ENCODE measurements at places on chromosomes 2 and 18. TPM values are rescaled to one million over a fixed set of nuclear protein-coding genes. Genes with fewer than 3 reads are reported as not detected.

DNA sequence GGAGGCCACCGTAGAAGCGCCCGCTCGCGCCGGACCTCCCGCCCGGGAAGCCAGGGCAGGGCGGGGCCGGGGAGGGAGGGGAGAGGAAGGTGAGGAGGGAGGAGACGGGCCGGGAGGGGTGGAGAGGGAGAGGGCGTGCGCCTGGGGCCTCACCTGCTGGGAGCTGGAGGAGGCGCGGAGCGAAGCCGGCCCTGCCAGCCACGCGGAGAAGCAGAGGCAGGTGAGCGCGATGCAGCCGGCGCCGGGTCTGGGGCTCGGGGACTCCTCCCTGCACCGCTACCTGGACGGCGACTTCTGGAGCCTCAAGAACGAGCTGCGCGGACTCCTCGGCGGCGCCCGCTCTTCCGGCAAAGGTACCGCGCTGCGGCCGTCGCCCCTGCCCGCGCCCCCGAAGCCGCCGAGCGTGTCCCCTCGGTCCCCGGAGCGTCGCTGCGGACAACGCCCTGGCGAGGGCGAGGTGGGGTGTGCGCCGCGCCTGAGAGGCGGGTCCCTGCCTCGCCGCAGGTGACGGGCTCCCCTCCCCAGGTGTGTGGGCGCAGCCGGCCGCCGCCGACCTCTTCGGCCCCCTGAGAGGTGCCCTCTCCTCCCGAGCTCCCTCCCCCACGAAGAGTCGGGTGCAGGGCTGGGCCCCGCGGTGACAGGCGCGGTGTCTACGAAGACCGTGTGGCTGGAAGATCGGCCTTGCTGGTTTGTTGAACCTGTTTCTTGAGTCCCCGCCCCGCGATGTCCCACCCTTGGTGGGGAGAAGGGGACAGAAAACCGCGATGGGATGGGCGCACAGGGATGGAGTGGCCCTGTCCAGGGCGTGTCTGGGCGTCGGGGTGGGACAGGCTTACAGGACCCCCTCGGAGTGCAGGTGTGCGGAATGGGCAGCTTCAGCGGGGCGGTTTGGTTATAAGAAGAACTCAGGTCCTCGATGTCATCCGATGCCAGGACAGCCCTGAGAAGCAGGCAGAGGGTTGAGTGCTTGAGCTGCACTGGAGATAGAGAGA is at the start of gene ACOXL:
Gene ACOXL (plus strand): TSS at position 152 of the 992 bp plus-strand sequence. CDS start 35,817 bp downstream, outside the sequence.
- H3K4me1 ChIP-seq = no peaks in the 10 kb centered on the region
- no peaks in the 10 kb centered on the region for H3K36me3 ChIP-seq
- no peaks in the 10 kb centered on the region for H3K27me3 ChIP-seq
- H3K27ac ChIP-seq = no peak within 1 kb of the TSS
- H3K4me3 ChIP-seq = no peak within 1 kb of the TSS

PPP4R1 gene
- 121 TPM for total RNA-seq

C2orf78 gene
- total RNA-seq = not detected

- no peak overlapping the region for H3K4me3 ChIP-seq
- no peaks in the 10 kb centered on the region for H3K27me3 ChIP-seq
- H3K27ac ChIP-seq = no peak overlapping the region
- no peaks in the 10 kb centered on the region for H3K36me3 ChIP-seq
Observed at GRCh38 chr2:28312307-28313219, 80.1 kb upstream of the FOSL2 start.

GRCh38 chr2:121895723-121896571 is 140.5 kb downstream of the TSN start:
- H3K27ac ChIP-seq = no peak overlapping the region
- no peak overlapping the region for H3K4me3 ChIP-seq
- H3K4me1 ChIP-seq = no peaks in the 10 kb centered on the region
- DNase-seq = no peak
- no peaks in the 10 kb centered on the region for H3K36me3 ChIP-seq
- H3K27me3 ChIP-seq = no peaks in the 10 kb centered on the region

DNA sequence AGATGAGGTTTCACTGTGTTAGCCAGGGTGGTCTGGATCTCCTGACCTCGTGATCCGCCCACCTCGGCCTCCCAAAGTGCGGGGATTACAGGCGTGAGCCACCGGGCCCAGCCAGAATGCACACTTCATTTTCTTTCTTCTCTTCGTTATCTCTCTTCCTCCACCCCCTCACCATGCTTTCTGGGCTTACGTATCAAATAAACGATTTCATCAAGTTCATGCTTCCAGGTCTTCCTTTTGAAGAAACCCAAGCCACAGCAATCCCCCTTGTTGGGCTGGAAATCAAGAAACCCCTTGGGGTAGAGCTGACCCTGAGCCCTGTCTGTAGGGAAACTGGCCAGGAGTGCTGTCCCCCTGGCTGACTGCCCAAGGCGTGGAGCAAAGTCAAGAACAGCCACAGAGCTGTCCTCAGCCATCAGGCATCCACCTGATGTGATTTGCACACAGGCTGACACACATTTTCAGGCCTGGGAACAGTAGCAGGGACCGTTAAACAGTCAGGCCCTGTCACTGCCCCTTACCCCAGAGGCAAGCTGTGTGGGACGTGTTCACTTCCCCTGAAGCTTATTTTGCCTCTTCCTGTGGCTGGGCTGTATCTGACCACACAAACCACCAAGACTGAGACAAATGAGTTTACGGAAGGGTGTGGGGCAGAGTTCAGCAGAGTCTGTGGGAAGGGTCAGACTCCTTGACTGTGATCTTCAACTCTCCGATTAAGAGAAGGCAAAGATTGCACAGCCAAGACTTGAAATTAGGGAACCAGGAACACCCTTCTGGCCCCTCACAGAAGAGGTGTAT is 15.1 kb upstream of the NMUR1 start:
- H3K27ac ChIP-seq = no peak overlapping the region
- no peaks in the 10 kb centered on the region for H3K36me3 ChIP-seq
- H3K27me3 ChIP-seq = no peaks in the 10 kb centered on the region

CD8A gene
- total RNA-seq = 3.9 TPM

GRCh38 chr2:7954234-7954633 is 727.6 kb upstream of the ID2 start:
- no peak overlapping the region for H3K27ac ChIP-seq
- no peak for DNase-seq
- no peaks in the 10 kb centered on the region for H3K4me1 ChIP-seq
- H3K4me3 ChIP-seq = no peak overlapping the region

GRCh38 chr18:658001-658946 is 821 bp downstream of the TYMS start:
- H3K36me3 ChIP-seq = no peaks in the 10 kb centered on the region
- H3K27ac ChIP-seq = no peak overlapping the region
- no peaks in the 10 kb centered on the region for H3K4me1 ChIP-seq
- H3K27me3 ChIP-seq = no peaks in the 10 kb centered on the region
- H3K4me3 ChIP-seq = peak overlapping the region; percentile 24

DNA sequence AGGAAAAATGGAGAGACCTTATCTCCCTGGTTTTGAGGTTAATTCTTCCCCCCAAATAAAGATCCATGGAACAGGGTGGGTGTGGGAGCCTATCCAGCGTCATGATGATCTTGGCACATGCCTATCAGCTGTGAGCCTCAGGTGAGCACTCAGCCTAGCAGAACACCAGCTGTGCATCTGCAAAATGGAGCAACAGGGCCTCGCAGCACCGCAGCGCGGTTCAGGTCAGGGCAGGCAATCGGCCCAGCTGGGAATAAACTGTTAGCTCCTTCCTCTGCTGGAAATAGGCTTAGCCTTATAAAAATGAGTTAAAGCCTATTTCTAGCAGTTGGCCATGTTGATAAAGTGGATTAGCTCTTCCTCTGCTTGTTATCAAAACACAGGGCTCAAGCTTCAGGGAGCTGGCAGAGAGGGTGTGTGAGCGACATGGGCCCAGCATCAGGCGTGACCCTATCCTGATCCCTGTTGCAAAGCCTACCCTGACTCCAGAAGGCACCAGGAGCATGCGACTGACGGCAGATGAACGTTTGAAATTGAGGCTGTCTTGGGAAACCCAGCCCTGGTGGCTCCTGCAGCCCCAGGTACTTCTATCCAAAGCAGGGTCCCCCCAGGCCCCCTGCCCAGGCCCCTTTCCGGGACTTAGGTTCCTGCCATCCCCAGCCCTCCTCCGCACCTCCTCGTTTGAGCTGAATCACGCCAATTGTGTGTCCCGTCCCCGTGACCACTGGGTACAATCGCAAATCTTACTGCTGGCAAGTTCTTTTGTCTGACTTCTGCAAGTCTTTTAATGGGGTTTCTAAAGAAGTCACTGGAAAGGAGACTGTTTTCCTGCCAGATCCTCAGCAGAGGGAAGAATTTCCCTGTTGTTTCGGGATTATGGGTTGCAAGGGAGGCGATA is 35.4 kb downstream of the ARHGEF4 start:
- no peaks in the 10 kb centered on the region for H3K27me3 ChIP-seq
- H3K4me3 ChIP-seq = no peak overlapping the region
- no peak overlapping the region for H3K27ac ChIP-seq
- H3K36me3 ChIP-seq = no peaks in the 10 kb centered on the region

- no peaks in the 10 kb centered on the region for H3K27me3 ChIP-seq
- no peaks in the 10 kb centered on the region for H3K36me3 ChIP-seq
- peak; percentile 87 for DNase-seq
- no peak overlapping the region for H3K27ac ChIP-seq
Observed at GRCh38 chr2:218301176-218301819, 9.0 kb upstream of the TMBIM1 start.

SGPP2 gene
- total RNA-seq = 0.54 TPM

GRCh38 chr2:48283586-48284269 is 246.2 kb upstream of the STON1 start:
- H3K27me3 ChIP-seq = no peaks in the 10 kb centered on the region
- DNase-seq = no peak
- no peak overlapping the region for H3K4me3 ChIP-seq
- H3K27ac ChIP-seq = no peak overlapping the region
- H3K4me1 ChIP-seq = no peaks in the 10 kb centered on the region

DNA sequence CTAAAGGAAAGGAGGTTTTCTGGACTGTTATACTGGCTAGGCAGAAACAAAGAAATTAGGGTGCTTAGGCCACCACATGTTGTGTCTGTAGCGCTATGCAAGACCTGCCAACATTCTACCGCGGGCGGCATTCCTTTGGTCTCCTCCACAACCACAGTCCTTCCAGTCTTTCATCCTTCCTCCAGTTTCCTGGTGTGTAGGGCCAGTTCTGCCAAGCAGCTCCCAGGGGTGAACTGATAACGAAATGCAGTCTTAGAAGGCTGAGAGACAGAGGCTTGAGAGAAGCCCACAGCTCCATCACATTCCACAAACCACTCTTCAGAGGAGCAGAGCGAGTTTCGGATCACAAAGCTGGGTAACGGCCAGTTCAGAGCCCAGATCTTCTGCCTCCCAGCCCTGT is 19.5 kb upstream of the CXXC1 start:
- H3K36me3 ChIP-seq = no peaks in the 10 kb centered on the region
- no peak overlapping the region for H3K4me3 ChIP-seq
- H3K27ac ChIP-seq = no peak overlapping the region
- peaks cover 2% of the 10 kb centered on the region for H3K27me3 ChIP-seq
- H3K4me1 ChIP-seq = no peaks in the 10 kb centered on the region
- no peak for DNase-seq

CNOT11 gene
- 26.4 TPM for total RNA-seq

DNA sequence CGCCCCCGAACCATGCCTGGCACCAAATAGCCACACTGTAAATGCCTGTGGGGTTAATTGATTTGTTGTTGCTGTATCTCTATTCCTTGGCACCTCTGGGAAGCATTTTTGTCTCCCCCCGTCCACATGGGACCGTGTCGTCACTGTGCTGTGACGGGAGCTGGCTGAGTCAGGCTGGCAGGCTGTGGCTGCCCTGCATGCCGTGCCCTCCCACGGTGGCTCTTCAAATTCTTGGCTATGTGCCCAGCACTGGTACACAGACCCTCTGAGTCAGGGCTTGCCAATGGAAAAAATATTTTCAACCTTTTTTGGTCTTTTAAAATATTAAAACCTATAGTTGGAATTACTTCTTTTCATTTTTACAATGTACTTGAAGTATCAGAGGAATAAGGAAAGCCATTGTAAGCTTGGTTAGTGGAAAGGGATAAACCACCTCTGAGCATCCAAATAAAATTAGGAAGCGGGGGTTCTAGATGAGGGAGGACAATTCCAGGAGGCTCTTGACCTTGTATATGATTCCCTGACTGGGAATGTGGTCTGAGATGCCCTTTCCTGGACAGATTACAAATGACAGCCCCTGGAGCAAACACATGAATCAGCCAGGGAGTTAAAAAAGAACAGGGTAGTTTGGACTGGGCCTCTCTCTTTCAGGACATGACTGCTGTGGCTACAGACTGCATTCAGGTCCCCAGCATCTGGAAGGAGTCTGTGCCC is 59.4 kb downstream of the DGKD start:
- H3K36me3 ChIP-seq = no peaks in the 10 kb centered on the region
- H3K27me3 ChIP-seq = no peaks in the 10 kb centered on the region
- H3K27ac ChIP-seq = peak overlapping the region; percentile 98

GRCh38 chr2:54642677-54643430 is 80.6 kb upstream of the EML6 start:
- H3K27ac ChIP-seq = no peak overlapping the region
- no peaks in the 10 kb centered on the region for H3K4me1 ChIP-seq
- H3K4me3 ChIP-seq = no peak overlapping the region

- no peaks in the 10 kb centered on the region for H3K36me3 ChIP-seq
- H3K27me3 ChIP-seq = no peaks in the 10 kb centered on the region
- H3K27ac ChIP-seq = no peak overlapping the region
- H3K4me3 ChIP-seq = no peak overlapping the region
Observed at GRCh38 chr2:38105922-38106321, 30.0 kb upstream of the CYP1B1 start.

ARHGAP28 gene
- total RNA-seq = 8.6 TPM

DNA sequence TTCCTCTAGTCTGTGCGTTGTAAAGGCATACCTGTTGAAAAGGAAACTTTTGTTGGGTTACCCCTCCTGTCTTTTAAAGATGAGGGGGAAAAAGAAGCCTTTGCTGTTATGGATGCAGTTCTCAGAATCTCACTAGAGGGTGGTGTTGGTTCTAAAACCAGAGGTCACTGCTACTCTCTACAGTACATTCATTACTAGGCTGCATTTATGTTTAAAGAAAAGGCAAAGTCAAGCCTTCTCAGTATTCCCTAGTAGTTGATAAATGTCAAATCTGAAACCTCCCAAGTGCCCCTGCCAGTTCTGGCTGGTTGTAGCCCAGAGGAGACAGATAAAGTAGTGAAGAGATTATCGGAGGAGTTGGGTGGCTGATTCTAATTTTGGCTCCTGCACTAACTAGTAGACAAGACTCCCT is 1.4 kb upstream of the PLCL1 start:
- H3K36me3 ChIP-seq = no peaks in the 10 kb centered on the region
- H3K4me3 ChIP-seq = peak overlapping the region; percentile 21
- no peak for DNase-seq
- H3K27ac ChIP-seq = no peak overlapping the region
- H3K4me1 ChIP-seq = peaks cover 4% of the 10 kb centered on the region

PTPRM gene
- 98.9 TPM for total RNA-seq

SIX3 gene
- total RNA-seq = not detected

- no peaks in the 10 kb centered on the region for H3K27me3 ChIP-seq
- no peak for DNase-seq
- no peak overlapping the region for H3K4me3 ChIP-seq
Observed at GRCh38 chr2:230155359-230155758, 64.4 kb downstream of the SP110 start.
